ENCODE measurements at places on chromosomes 1 and 21. TPM values are rescaled to one million over a fixed set of nuclear protein-coding genes. Genes with fewer than 3 reads are reported as not detected.

Gene HSPA6
- 1.2 TPM for total RNA-seq

Gene CELA2B
- total RNA-seq, result not detected

Gene KCNJ9
- total RNA-seq, result not detected

Gene TMEM269
- total RNA-seq, result not detected

Gene DIO1
- not detected for total RNA-seq

Gene ERO1B
- total RNA-seq, result 4.1 TPM

Gene ZNF648
- total RNA-seq, result not detected

Gene ORC1
- 27.0 TPM for total RNA-seq

Measured in activated CD4-positive, alpha-beta memory T cell treated with anti-CD3 and anti-CD28 coated beads, Interleukin-2, amount 10 ng/mL, durations not matched to agents 7 days and 5 days (primary cell).